ENCODE measurements at places on chromosomes 16 and 17.

GRCh38 chr17:57663326-57664070 lies 81.6 kb downstream of the CCDC182 start:
- DNase-seq: no peak

- peak; percentile 80 for DNase-seq
Measured at GRCh38 chr17:44326861-44327444, 2.3 kb upstream of the SLC25A39 start.

DNA sequence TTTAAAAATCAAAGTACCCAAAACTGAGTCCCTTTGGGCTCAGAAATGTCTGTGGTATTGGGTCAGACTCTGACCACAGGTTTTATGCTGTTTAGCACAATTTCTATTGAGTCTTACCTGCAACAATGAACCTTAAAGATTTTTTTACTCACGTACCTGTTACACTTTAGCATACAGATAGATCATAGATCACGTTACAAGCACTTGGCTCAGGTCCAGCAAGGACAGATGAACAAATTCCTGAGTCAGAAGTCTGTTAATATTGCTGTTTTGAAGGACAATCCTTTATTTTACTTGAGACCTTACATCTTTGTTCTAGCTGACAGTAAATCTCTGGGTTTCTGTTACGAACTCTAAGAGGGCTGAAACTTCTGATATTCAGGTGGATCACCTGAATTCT lies 12.8 kb downstream of the SLC7A6OS start:
- DNase-seq: no peak

- no peak for DNase-seq
Measured at GRCh38 chr17:78049609-78050008, 78.9 kb downstream of the TMC6 start.

GRCh38 chr16:59905131-59905530 lies 1171.0 kb upstream of the GOT2 start:
- DNase-seq: no peak

- DNase-seq: no peak
Measured at GRCh38 chr17:13484020-13484419, 117.7 kb downstream of the HS3ST3A1 start.

- DNase-seq: no peak
Measured at GRCh38 chr17:41547378-41547841, 19.3 kb upstream of the KRT19 start.

- DNase-seq: no peak
Measured at GRCh38 chr16:19284207-19284606, 1.3 kb upstream of the CLEC19A start.

GRCh38 chr16:57477531-57478202 lies 8.6 kb downstream of the DOK4 start:
- no peak for DNase-seq

DNA sequence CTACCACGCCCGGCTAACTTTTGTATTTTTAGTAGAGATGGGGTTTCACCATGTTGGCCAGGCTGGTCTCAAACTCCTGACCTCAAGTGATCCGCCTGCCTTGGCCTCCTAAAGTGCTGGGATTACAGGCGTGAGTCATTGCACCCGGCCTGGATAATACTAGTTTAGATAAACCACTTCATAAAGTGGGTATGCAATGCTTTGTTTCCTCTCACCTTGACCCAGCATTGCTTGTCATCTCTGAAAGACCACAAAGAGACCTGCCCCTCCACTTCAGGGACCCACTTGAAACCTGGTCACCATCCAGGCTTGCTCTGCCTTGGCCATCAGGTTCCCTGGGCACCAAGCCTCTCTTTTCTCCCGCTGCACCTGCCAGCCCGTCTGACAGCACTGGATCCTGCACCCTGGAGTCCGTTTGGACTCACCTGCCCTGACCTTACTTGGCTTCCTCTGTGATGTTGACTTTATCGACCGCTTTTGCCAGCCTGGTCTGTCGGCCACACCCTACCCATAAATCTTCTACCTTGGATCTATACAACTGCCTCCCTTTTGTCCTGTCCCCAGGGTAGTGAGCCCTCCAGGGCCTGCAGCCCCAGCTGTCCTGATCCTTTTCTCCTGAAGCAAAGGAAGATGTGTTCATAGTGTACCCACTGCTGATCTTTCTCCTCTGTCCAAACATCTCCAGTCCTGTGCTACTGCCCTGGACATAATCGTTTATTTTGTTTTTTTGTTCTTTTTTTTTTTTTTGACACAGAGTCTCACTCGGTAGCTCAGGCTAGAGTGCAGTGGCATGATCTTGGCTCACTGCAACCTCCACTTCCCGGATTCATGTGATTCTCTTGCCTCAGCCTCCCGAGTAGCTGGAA lies 12.7 kb upstream of the ZG16 start:
- no peak for DNase-seq

DNA sequence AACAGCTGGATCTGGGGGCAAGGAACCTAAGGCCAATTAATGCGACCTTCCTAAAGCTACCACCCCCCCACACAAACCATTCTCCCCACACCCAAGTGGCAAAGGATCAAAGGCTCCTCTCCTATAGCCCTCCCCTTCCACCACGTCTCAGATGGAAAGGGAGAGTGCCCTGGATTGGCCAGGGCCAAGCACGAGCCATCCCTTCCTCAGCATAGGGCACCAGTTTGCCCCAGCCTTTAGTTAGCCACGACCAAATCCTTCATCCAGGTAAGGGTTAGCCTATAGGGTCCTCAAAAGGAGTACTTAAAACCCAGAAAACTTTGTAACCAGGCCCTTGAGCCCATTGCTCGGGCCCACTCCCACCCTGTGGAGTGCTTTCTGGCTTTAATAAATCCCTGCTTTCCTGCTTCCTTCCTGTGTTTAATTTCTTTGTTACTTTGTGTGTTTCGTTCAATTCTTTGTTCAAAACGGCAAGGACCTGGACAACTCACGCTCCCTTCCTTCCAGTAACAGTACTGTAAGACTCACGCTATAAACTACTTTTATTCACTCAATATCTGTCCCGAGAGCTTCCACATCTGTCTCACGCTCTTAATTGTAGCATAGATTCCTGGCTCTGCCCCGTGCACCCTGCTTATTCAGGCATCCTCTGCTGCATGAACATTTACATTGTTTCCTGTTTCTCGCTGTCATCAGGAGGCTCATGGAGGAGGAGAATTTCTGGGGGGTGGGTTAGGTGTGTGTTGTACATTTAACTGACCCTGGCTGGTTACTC lies 62.3 kb downstream of the TNFRSF13B start:
- DNase-seq: no peak

DNA sequence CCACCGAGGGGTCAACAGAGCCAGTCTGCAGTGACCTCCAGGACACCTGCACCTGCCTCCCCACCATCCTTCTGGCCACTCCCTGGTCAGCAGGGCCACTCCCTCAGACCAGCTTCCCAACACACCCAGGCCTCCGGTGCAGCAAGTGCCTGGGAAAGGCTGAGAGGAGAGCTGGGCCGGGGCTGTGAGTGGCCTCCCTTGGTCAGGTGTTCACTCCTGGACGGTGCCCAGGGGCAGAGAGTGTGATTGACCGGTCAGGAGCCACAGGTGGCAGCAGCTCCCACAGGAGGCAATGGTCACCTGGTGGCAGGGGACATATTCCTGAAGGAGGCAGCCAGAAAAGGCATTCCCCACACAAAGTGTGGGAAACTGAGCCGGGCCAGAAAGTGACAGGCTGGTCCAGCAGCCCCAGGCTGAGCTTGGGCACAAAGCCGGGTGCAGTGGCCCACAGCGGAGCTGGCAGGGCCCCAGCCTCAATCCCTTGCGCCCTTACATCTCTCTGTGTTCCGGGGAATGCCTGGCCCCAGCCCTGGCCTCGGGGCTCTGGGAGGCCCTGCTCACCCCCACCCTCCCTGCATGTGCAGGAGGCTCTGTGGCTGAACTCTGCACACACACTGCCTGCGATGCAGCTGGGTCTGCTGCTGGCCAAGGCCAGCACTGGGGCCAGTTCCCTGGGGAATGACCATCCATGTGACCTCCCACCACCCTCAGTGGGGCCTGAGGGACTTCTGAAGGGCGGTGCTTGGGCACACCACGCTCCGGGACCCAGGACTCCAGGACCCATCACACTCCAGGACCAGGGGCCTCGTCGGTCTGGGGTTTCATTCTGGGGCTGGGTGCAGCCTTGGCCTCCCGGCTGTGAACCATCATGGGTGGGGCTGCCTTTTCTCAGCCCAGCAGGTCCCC lies 1.2 kb upstream of the C17orf99 start:
- no peak for DNase-seq

DNA sequence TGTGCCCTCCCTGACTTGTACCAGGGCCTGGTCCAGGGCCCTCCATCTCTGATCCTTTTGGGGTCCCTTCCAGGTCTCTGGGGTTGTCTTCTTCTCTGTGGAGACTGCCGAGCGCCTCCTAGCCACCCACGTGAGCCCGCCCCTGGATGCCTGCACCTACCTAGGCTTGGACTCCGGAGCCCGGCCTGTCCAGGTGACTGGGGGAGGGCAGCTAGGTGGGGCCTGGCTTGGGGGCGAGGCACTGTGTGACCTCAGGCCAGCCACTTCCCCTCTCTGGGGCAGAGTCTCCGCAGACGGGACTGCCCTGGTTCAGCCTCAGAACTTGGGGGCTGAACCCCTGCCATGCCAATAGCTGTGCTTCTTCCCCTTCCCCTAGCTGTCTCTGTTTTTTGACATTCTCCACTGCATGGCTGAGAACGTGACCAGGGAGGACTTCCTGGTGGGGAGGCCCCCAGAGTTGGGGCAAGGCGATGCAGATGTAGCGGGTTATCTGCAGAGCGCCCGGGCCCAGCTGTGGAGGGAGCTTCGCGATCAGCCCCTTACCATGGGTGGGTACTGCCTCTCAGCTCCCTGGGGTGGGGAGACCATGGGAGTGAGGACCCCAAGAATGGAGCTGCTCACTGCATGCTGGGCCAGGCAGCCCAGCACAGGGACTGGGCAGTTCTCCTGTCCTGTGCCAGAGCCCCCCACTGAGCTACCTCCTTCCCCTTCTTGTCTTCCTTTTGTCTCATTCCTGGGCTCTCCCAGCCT lies 14.6 kb downstream of the FCSK start:
- DNase-seq: no peak

- no peak for DNase-seq
Measured at GRCh38 chr17:50447870-50448595, 20.6 kb downstream of the CHAD start.

All from stimulated activated CD8-positive, alpha-beta memory T cell treated with anti-CD3 and anti-CD28 coated beads, Interleukin-4, amount 100 ng/mL, for 1 hour (primary cell).